Stimulated activated CD4-positive, alpha-beta T cell treated with anti-CD3 and anti-CD28 coated beads, Interleukin-1b, Interleukin-23, amount 100 ng/mL, for 1 hour (primary cell): ENCODE measurements at places on chromosomes 16 and 17.

DNA sequence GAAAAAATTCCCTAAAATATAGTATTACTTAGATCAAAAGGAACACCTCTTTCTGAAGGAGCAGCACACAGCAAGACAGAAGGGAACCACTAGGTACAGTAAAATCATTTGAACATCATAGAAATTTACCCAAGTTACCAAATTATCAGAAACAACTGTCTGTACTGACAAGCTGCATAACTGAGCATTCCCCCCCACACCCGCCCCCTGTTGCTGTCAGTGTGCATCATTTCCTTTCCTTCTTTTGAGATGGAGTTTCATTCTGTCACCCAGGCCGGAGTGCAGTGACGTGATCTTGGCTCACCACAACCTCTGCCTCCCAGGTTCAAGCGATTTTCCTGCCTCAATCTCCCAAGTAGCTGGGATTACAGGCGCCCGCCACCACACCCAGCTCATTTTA, 120.7 kb downstream of the TRIM37 start:
- DNase-seq, result no peak

- no peak for DNase-seq
Measured at GRCh38 chr16:65666132-65666941, 544.5 kb upstream of the CDH11 start.

GRCh38 chr17:550463-551180, 164.0 kb downstream of the VPS53 start:
- no peak for DNase-seq

DNA sequence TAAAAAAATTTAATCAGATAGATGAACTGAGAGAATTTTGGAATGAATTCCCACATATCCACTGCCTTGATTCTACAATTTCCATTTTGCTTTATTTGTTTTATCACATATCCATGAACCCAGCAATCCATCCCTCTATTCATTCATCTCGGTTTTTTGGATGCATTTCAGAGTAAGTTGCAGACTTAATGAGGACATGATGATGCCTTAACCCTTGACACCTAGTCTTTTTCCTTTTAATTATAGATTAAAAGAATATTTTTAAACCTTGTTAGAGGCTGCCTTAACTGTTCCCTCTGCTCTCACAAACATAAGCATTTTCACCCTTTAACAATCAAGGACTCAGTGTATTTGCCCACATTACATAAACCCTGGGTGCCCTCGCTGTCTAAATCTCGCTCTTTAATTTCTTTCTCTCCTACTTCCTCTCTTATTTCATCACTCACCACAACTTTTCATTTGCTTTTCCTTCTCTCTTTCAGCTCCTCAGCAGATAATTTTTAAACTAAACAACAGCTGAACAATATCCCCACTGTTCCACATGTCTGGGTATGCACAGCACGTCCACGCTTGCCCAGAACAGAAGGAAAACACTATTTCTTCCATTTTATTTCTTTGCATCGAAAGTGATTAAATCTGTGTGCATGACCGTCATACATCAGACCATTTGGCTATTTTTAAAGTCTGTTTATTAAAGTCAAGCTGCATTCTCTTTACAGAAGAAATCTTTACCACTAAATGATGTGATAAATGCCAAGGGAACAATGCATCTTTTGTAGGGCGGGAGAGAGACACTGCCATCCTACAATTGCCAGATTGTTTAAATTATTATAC, 39.9 kb downstream of the IQCK start:
- DNase-seq, result no peak

GRCh38 chr16:316741-317464, 33.9 kb downstream of the PDIA2 start:
- no peak for DNase-seq

- no peak for DNase-seq
Measured at GRCh38 chr17:68592682-68593641, 8.2 kb downstream of the FAM20A start.

- no peak for DNase-seq
Measured at GRCh38 chr16:68368301-68368888, 57.6 kb downstream of the PRMT7 start.

DNA sequence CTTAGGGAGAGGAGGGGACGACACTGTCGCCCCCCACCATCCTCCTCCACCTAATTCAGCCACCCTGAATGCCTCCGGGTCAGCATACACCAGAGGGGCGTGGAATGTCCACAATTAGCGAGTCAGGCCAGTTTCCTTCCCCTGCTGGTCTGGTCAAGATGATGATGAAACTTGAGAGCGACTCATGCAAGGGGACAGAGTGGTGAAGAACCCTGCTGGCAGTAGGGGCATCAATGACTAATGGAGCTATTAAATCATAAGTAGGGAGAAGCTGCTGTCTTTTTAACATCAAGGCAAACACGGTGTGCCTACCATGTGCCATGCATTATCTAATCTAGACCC, 7.2 kb downstream of the SPACA3 start:
- no peak for DNase-seq

- DNase-seq, result no peak
Measured at GRCh38 chr16:52526116-52526828, 20.7 kb downstream of the TOX3 start.

- no peak for DNase-seq
Measured at GRCh38 chr17:35856603-35857002, 12.1 kb downstream of the HEATR9 start.

GRCh38 chr16:3566990-3567389, 10.2 kb downstream of the NLRC3 start:
- no peak for DNase-seq

DNA sequence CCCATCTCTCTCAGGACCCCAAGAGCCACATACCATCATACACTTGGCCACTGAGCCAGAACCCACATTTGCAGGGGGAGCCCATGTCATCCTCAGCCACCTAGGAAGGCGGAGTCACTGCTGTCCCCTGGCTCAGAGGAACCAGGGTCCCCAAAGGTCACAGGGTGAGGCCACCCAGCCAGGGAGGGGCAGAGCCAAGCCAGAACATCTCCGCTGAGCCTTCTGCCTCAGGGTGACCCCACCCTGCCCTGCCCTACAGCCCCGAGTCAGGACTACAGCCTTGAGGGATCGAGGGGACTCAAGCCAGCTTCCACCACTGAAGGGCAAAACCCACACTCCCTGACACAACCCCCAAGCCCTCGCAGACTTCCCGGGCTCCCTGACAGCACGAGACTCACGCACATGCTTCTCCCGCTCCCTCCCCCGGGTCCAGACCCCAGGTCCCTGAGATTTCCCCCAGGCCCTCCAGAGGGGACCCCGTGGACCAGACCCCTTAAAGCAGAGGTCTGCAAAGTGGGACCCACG, 17.4 kb downstream of the PIEZO1 start:
- no peak for DNase-seq

DNA sequence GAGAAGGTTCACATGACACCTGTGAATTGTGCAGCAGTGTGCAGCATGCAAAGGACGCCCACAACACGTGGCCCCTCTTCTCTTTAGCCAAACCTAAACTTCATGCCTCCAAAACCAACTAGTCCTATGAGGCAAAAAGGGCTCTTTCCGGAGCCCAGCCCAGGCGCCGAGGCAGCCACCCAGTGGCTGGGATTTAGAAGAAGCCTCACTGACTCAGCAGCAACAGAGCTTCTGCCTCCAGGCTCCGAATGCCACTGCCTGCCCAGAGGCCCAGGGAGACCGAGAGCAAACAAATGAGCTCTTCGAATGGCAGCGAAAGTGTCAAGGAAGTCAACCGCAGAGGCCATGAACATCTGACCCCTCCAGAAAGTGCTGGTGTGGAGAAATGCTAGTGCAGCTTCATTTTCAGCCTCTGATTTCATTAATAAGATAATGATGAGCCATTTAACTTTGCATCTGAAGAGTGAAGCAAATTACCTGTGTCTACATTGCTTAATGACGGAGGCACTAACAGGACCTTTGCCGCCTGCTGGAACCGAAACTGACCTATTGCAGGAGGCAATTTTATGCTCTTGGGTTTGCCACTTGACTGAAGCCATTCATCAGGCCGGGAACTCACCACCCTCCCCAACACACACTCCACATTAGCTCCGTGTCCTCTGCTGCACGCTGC, 157.7 kb upstream of the RPL38 start:
- no peak for DNase-seq

- DNase-seq, result no peak
Measured at GRCh38 chr17:75998327-75998795, 2.3 kb upstream of the CDK3 start.

- no peak for DNase-seq
Measured at GRCh38 chr17:55852734-55853133, 101.9 kb downstream of the PCTP start.
